ENCODE measurements at places on chromosomes 2 and 18.

DNA sequence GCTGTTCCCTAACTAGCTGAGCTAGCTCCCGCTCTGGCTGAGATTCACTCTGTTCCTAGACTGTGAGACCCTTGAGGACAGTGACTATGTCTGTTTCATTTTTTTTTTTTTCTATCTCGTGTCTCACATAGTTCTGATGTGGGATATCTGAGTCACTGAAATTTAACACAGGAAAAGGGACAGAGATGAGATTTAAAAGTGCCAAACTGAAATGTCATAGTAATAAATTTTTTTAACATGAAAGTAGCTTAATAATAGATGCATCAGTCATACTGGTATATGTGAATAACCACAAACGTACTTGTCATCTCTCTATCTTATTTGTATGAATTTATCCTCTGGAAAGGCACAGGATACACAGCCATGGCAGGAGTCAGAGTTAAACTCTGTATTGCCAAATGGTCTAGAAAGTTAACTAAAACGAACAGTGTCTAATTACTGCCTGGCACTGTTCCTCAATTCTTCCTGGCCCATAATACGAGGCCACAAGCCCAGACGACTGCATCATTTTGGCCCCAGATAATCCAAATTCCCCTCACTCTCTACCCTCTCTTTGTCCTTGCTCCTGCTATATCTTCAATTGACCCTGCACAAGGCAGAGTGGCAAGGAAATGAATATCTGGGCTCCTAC lies 87.5 kb downstream of the SATB2 start:
- H3K4me1 ChIP-seq: no peaks in the 10 kb centered on the region
- no peak for DNase-seq
- H3K27me3 ChIP-seq: no peaks in the 10 kb centered on the region
- no peak overlapping the region for H3K4me3 ChIP-seq
- H3K36me3 ChIP-seq: no peaks in the 10 kb centered on the region

DNA sequence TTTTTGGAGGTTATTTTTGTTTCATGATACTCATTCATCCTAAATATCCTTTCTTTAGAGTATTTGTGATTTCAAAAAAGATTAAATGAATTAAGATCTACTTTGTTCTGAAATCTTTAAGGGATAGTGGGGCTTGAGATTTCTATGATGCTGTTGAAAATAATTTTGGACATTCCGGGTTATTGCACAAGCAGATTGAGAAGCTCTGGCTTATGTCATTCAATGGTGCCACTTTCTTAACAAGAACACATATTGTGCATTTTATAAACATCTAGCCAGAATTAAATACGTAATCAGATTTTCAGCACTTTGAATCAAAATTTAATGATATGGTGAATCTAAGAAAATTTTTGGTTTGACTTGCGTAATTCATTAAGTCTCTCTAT lies 207.7 kb upstream of the COL3A1 start:
- DNase-seq: no peak
- H3K36me3 ChIP-seq: no peaks in the 10 kb centered on the region
- H3K27ac ChIP-seq: no peak overlapping the region
- no peak overlapping the region for H3K4me3 ChIP-seq

- H3K4me3 ChIP-seq: no peak overlapping the region
- H3K36me3 ChIP-seq: no peaks in the 10 kb centered on the region
- no peak for DNase-seq
- H3K27me3 ChIP-seq: no peaks in the 10 kb centered on the region
Measured at GRCh38 chr2:98790221-98790620, 59.3 kb upstream of the MGAT4A start.

GRCh38 chr2:209936106-209936666 lies 66.3 kb upstream of the RPE start:
- H3K4me1 ChIP-seq: no peaks in the 10 kb centered on the region
- no peak for DNase-seq
- H3K27me3 ChIP-seq: no peaks in the 10 kb centered on the region
- no peak overlapping the region for H3K27ac ChIP-seq
- H3K4me3 ChIP-seq: no peak overlapping the region

- no peak overlapping the region for H3K4me3 ChIP-seq
- H3K27ac ChIP-seq: no peak overlapping the region
- DNase-seq: no peak
- no peaks in the 10 kb centered on the region for H3K36me3 ChIP-seq
Measured at GRCh38 chr18:63697097-63697660, 5.6 kb upstream of the SERPINB11 start.

DNA sequence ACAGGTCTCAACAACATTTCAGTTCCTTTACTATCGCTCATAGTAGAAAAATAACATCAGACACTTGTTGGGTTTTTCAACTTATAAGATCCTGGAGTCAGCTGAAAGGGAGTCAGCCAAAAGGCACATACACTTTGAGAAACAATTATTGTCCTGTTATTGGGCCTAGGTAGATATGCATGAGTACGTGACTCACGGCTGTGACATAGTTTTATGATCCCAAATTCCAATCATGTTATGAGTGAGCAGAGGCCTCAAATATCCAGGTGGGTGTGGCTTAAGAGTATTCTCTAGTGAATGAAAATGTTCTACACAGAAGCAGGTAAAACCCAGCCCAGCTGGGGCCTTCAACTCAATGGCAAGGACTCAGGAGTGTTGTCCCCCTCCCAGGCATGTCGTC lies 27.2 kb downstream of the SERPINB8 start:
- H3K4me1 ChIP-seq: no peaks in the 10 kb centered on the region
- no peak for DNase-seq
- no peak overlapping the region for H3K27ac ChIP-seq
- no peaks in the 10 kb centered on the region for H3K36me3 ChIP-seq
- no peak overlapping the region for H3K4me3 ChIP-seq
- no peaks in the 10 kb centered on the region for H3K27me3 ChIP-seq

DNA sequence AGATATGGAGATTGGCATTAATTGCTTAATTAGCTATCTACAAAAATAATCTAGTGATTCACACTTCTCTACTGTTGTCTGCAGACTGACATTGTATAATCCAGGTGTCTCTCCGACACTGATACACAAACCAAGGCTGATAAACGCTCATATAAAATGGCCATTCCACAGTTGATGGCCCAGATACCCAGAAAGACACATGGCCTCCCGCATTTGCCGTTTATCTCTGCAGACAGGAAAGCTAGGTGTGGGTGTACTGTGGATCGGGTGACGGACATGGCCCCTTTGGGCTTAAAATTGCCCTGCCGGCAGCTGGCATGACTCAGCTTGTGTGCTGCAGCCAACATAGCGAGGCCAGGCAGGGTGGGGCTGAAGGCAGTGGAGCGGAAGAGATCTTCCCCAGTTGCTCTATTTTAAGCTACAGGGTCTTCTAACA lies 18.5 kb downstream of the PMAIP1 start:
- no peak overlapping the region for H3K27ac ChIP-seq
- H3K4me1 ChIP-seq: peaks cover 9% of the 10 kb centered on the region
- DNase-seq: no peak

DNA sequence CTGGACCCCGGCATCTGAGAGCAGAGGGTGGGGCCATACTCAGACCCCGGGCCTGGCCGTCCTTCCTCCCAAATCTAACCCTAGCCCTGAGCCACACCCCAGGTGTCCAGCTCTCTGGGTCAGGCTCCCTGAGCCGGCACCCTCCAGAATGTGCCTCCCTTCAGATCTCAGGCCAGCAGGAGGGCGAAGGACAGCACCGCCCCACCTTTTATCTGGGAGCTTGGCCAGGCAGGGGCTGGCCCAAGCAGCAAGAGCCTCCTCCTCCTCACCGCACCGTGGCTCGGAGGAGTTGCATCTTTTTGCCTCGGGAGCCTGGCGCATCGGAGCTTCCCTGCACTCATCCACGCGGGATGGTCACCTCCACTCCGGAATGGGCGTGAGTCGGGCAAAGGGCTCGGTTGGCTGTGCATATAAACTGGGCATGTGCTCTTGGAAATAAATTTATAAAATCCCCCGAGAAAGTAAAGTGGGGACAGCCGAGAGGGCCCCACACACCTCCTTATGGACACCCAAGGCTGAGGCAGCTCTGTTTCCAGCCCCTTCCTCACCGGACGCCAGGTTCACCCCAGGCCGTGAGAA lies 69.1 kb upstream of the CTDP1 start:
- H3K27ac ChIP-seq: no peak overlapping the region
- no peaks in the 10 kb centered on the region for H3K4me1 ChIP-seq
- H3K4me3 ChIP-seq: no peak overlapping the region
- H3K36me3 ChIP-seq: no peaks in the 10 kb centered on the region

- no peaks in the 10 kb centered on the region for H3K36me3 ChIP-seq
- H3K27me3 ChIP-seq: peaks cover 17% of the 10 kb centered on the region
- no peak overlapping the region for H3K4me3 ChIP-seq
- no peaks in the 10 kb centered on the region for H3K4me1 ChIP-seq
- no peak overlapping the region for H3K27ac ChIP-seq
- DNase-seq: no peak
Measured at GRCh38 chr2:70560040-70560439, 6.4 kb upstream of the TGFA start.
